Memory B cell (primary cell): ENCODE measurements at places on chromosomes 16 and 17.
A peak's percentile ranks its signal among the peaks of the same experiment; 100 is the strongest.

- H3K4me3 ChIP-seq = no peak overlapping the region
- no peaks in the 10 kb centered on the region for H3K27me3 ChIP-seq
- H3K36me3 ChIP-seq = no peaks in the 10 kb centered on the region
- no peak for DNase-seq
- H3K27ac ChIP-seq = no peak overlapping the region
Observed at GRCh38 chr17:19730843-19731242, 14.5 kb upstream of the SLC47A2 start.

DNA sequence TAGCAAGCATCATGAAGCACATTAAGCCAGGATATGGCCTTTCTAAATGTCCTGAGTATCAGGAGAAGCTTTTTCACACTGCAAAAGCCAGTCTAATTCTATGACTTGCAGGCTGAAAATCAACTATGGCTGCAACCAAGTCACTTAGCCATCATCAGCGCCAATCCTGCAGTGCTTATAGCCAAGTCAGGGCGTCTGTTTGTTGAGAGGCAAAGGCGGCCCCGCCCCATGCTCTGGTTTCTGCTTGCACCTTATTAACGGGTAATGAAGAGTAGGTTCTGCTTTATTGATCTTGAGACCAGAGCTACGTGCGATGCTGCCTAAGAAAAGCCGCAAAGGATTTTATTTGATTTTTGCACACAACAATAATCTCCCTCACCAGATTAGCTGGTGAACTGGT lies 88.4 kb downstream of the CDH13 start:
- H3K4me1 ChIP-seq = no peaks in the 10 kb centered on the region
- H3K36me3 ChIP-seq = peaks cover 4% of the 10 kb centered on the region
- H3K27ac ChIP-seq = no peak overlapping the region
- no peak overlapping the region for H3K4me3 ChIP-seq
- DNase-seq = no peak

DNA sequence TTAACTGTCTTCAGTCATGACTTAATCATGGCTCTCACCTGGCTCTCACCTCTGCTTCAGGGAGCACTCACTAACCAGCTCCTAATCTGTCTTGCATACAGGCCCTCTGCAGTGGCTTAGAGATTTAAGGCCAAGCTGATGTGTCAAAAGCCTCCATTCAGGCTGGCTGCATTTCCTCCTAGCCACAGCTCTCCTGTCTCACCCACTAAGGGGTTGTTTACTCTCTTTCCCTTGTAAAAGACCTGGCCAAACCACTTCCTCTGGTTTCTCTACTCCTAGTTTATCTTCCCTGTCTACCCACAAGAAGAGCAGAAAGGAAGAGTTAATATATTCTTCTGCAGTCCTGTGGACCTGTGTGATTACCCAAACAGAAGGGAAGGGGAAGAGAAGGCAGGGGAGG lies 9.3 kb upstream of the ASIC2 start:
- H3K27me3 ChIP-seq = peaks cover 11% of the 10 kb centered on the region
- H3K27ac ChIP-seq = no peak overlapping the region
- H3K4me3 ChIP-seq = no peak overlapping the region
- H3K4me1 ChIP-seq = no peaks in the 10 kb centered on the region
- H3K36me3 ChIP-seq = peaks cover 1% of the 10 kb centered on the region

- peak; percentile 15 for DNase-seq
- H3K36me3 ChIP-seq = peaks cover 3% of the 10 kb centered on the region
- H3K4me1 ChIP-seq = peaks cover 18% of the 10 kb centered on the region
- H3K27me3 ChIP-seq = no peaks in the 10 kb centered on the region
- peak overlapping the region; percentile 86 for H3K4me3 ChIP-seq
Observed at GRCh38 chr17:30922235-30923030, 688 bp downstream of the ADAP2 start.

GRCh38 chr17:31225831-31226230 lies 71.2 kb downstream of the OMG start:
- no peak overlapping the region for H3K27ac ChIP-seq
- no peak for DNase-seq
- H3K4me3 ChIP-seq = no peak overlapping the region
- peaks cover 8% of the 10 kb centered on the region for H3K4me1 ChIP-seq
- H3K27me3 ChIP-seq = no peaks in the 10 kb centered on the region

- DNase-seq = no peak
- peaks cover 22% of the 10 kb centered on the region for H3K36me3 ChIP-seq
- peak within 1 kb of the TSS; percentile 91 for H3K27ac ChIP-seq
- peak within 1 kb of the TSS; percentile 96 for H3K4me3 ChIP-seq
- peaks cover 48% of the 10 kb centered on the region for H3K4me1 ChIP-seq
Observed at GRCh38 chr16:28931801-28932225, at the start of gene CD19. CD19 (plus strand) TSS chr16:28931971; CDS start chr16:28932001, 30 bp downstream.

DNA sequence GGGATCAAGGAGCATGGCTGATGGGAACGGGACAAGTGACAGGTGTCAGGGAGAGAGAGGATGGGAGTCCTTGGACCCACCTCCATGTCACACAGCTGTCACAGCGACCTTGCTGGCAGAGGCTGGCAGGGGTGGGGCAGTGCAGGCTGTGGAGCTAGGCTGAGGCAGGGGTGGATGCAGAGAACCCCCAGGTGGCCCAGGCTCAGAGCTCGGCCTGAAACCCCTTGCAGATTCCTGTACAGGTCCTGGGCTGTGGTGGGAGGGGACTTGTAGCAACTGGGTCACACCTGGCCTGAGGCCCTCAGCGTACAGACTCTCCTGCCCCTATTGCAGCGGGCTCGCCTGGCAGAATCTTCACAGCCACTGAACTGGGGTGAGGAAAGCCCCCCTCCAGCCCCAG lies 174.1 kb downstream of the NTN1 start:
- no peak overlapping the region for H3K4me3 ChIP-seq
- peaks cover 11% of the 10 kb centered on the region for H3K4me1 ChIP-seq
- H3K27me3 ChIP-seq = peaks cover 2% of the 10 kb centered on the region
- no peak overlapping the region for H3K27ac ChIP-seq
- no peaks in the 10 kb centered on the region for H3K36me3 ChIP-seq

- H3K27me3 ChIP-seq = no peaks in the 10 kb centered on the region
- no peak overlapping the region for H3K4me3 ChIP-seq
- peaks cover 52% of the 10 kb centered on the region for H3K4me1 ChIP-seq
- no peak for DNase-seq
- H3K27ac ChIP-seq = peak overlapping the region; percentile 58
- peaks cover 20% of the 10 kb centered on the region for H3K36me3 ChIP-seq
Observed at GRCh38 chr16:81461766-81462165, 17.2 kb downstream of the CMIP start.

DNA sequence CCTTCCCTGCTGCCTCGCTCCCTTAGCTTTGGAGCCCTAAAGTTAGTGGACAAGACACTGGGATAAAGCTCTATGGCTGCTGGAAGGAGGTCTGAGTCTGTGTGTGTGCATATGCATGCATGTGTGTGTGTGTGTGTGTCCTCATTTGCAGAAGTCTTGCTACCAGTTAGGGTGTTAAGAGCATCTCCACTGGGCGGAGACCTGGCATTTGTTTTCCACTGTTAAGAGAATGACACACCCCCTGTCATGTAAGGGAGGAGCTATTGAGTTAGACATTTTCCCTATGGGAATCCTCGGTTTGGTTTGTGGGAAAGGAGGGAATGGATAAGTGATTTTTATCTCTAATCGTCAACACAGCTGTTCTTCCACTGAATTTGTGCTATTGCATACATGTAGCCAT lies 24.8 kb upstream of the ARHGAP23 start:
- no peak overlapping the region for H3K27ac ChIP-seq
- H3K4me1 ChIP-seq = no peaks in the 10 kb centered on the region
- H3K36me3 ChIP-seq = peaks cover 15% of the 10 kb centered on the region
- no peaks in the 10 kb centered on the region for H3K27me3 ChIP-seq
- no peak for DNase-seq

- DNase-seq = no peak
- peaks cover 47% of the 10 kb centered on the region for H3K36me3 ChIP-seq
- no peaks in the 10 kb centered on the region for H3K27me3 ChIP-seq
- no peak overlapping the region for H3K4me3 ChIP-seq
Observed at GRCh38 chr16:30723725-30724355, 24.4 kb upstream of the PHKG2 start.

DNA sequence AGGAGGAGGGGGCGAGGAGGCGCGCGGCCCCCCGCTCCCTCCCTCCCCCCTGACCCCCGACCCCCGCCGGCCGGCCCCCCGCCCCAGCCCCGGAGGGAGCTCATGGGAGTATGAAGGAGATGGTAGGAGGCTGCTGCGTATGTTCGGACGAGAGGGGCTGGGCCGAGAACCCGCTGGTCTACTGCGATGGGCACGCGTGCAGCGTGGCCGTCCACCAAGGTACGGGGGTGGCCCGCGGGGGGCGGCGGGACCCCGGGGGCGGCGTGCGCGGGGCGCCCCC lies 390 bp downstream of the MLLT6 start:
- no peaks in the 10 kb centered on the region for H3K27me3 ChIP-seq
- peak overlapping the region; percentile 97 for H3K27ac ChIP-seq
- H3K4me3 ChIP-seq = peak overlapping the region; percentile 94
- peak; percentile 52 for DNase-seq

DNA sequence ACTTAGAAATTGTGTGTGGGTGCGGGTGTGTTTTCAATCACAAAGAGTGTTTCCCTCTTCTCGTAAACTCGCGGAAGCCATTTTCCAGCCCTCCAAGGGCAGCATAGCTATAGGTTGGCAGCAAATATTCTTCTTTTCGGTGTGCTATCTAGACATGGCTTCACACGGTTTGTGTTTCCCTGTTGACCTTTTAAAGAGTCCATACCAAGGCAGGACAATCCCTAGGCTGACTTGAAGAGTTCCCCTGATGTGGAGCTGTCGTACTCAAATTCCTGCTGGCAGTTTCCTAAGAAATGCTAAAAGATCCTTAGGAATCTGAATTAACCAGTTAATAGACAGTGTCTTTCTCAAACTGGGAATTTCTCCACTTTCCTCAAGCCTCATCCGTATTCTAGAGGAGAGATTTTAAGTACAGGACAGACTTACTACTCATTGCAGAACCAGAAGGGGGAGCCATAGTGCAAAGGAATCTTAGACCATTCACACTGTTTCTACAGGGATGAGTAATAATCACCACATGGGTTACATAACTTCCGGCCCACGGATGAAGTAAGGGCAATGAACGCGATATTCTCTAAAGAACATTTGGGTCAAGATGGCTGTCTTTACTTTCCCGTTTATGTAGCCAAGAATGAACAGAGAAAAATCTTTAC lies 288.6 kb upstream of the ELAC2 start:
- no peak overlapping the region for H3K4me3 ChIP-seq
- no peaks in the 10 kb centered on the region for H3K4me1 ChIP-seq
- DNase-seq = no peak
- no peaks in the 10 kb centered on the region for H3K27me3 ChIP-seq
- no peaks in the 10 kb centered on the region for H3K36me3 ChIP-seq

DNA sequence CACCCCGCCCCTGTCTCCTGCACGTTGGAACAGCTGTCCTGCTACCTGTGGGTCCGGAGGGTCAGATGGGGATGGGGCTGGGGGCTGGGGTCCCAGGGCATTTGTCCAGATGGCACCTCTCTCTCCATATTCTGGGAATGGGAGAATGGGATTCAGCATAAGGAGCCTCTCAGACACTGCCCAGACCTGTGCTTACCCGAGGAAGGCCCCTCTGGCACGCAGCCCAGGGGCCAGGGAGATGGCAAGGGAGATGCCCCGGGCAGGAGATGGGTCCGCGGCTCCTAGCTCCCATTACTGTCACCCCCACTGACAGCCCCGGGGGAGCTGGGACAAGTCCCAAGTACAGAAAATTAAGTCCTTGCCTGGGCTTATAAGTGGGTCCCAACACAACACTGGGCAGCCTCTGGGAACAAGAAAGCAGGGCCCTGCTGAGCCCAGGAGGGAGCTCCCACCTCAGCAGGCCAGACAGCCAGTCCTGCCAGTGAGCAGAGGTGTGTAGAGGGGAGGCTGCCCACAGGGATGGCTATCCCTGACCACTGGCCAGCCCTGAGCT lies 1.8 kb downstream of the VASN start:
- peaks cover 13% of the 10 kb centered on the region for H3K4me1 ChIP-seq
- no peak for DNase-seq
- no peak overlapping the region for H3K4me3 ChIP-seq
- no peaks in the 10 kb centered on the region for H3K27me3 ChIP-seq
- no peak overlapping the region for H3K27ac ChIP-seq

DNA sequence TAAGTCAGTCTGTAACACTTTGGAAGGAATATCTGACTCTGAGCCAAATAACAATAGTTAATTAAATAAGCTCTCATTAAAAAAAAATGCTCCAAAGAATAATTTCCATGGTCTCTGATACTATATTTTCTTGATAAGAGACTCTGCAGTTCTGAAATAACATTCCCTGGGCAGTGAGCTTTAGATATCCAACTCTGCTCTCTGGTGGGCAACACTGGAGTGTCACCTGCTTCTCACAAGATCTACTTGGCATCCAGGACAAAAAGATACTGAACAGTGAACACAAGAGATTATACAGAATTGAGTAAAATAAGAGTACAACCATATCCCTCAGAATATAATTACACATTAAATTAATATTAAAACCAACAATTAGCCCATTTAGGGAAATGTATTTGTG lies 13.7 kb downstream of the BLMH start:
- no peaks in the 10 kb centered on the region for H3K27me3 ChIP-seq
- H3K4me1 ChIP-seq = no peaks in the 10 kb centered on the region
- H3K4me3 ChIP-seq = no peak overlapping the region
- H3K36me3 ChIP-seq = peaks cover 23% of the 10 kb centered on the region
- no peak for DNase-seq
- no peak overlapping the region for H3K27ac ChIP-seq

DNA sequence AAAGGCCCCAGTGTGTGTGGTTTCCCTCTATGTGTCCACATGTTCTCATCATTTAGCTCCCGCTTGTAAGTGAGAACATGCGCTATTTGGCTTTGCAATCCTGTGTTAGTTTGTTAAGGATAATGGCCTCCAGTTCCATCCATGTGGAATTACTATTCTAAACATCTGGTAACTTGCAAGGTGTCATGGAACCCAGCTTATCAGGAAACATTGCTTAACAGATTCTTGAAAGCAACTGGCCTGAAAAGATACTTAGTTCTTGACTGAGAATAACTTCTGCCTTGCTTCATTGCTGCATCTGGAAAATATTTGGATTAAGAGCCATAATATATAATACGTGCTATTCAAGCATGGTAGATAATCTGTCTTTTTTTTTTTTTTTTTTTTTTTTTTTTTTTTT lies 27.8 kb downstream of the PAFAH1B1 start:
- H3K4me3 ChIP-seq = no peak overlapping the region
- no peaks in the 10 kb centered on the region for H3K27me3 ChIP-seq
- H3K36me3 ChIP-seq = peaks cover 5% of the 10 kb centered on the region
- DNase-seq = no peak
- H3K27ac ChIP-seq = peak overlapping the region; percentile 1
- peaks cover 28% of the 10 kb centered on the region for H3K4me1 ChIP-seq

DNA sequence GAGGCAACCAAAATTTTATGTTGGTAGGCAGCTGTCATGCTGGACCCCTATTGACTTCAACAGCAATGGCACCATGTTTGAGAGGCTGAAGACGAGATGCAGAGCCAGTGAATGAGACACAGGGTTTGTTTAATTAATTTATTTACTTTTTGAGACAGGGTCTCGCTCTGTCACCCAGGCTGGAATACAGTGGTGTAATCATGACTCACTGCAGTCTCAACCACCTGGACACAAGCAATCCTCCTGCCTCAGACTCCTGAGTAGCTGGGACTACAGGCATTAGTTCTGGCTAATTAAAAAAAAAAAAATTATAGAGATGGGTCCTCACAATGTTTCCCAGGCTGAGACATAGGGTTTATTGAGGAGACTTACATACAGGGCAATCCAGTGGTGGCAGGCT lies 36.2 kb upstream of the PPM1D start:
- H3K27me3 ChIP-seq = peaks cover 3% of the 10 kb centered on the region
- H3K27ac ChIP-seq = no peak overlapping the region
- no peaks in the 10 kb centered on the region for H3K4me1 ChIP-seq
- peaks cover 1% of the 10 kb centered on the region for H3K36me3 ChIP-seq
- no peak for DNase-seq

GRCh38 chr16:89122322-89122851 lies 28.7 kb downstream of the ACSF3 start:
- peak overlapping the region; percentile 93 for H3K27ac ChIP-seq
- no peaks in the 10 kb centered on the region for H3K27me3 ChIP-seq
- H3K4me3 ChIP-seq = peak overlapping the region; percentile 51
- H3K36me3 ChIP-seq = peaks cover 20% of the 10 kb centered on the region
